ENCODE measurements at places on chromosomes 13 and 19.

- H3K36me3 ChIP-seq: no peaks in the 10 kb centered on the region
- H3K4me3 ChIP-seq: no peak overlapping the region
- peak; percentile 90 for DNase-seq
These were observed 105.1 kb downstream of the NUFIP1 start for GRCh38 chr13:44884076-44884729.

DNA sequence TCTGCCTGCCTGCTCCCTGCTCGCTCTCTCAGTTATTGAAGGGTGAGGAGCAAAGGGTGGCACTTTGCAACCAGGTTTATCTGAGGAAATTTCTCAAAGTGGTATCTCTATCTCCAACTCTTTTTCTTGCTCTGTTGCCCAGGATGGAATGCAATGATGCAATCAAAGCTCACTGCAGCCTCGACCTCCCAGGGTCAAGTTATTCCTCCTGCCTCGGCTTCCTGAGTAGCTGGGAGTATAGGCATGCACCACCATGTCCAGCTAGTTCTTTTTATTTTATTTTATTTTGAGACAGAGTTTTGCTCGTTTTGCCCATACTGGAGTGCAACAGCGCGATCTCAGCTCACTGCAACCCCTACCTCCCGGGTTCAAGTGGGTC lies 4.9 kb downstream of the ACTMAP start:
- no peaks in the 10 kb centered on the region for H3K27me3 ChIP-seq
- peaks cover 29% of the 10 kb centered on the region for H3K4me1 ChIP-seq
- H3K4me3 ChIP-seq: no peak overlapping the region
- peak; percentile 50 for DNase-seq
- no peaks in the 10 kb centered on the region for H3K36me3 ChIP-seq
- H3K27ac ChIP-seq: peak overlapping the region; percentile 43

GRCh38 chr19:1089126-1089771 lies 5.9 kb downstream of the POLR2E start:
- H3K36me3 ChIP-seq: peaks cover 3% of the 10 kb centered on the region
- no peaks in the 10 kb centered on the region for H3K27me3 ChIP-seq
- no peak for DNase-seq
- 0 out of 2 replicates have a peak, but pooled peaks cover 6% of the 10 kb centered on the region for H3K4me1 ChIP-seq
- H3K4me3 ChIP-seq: no peak overlapping the region

DNA sequence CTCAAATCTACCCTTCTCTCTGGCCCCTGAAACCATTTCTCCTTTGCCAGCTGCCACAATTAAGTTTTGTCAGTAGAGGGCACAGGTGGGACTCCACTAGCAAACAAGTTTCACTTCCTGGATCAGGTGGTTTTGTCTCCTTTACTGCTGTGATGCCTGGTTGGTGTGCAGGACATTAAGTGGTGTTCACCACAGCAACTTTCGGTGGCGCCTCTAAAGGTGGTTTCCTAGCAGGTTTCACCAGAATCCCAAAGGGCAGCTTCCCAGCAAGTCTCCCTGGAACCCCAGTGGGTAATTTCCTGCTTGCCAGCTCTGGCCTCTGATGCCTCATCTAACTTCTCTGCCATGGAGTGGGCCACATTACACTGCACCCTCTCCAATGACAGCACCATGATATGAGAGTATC lies 16.6 kb downstream of the MED4 start:
- H3K4me3 ChIP-seq: no peak overlapping the region
- peak; percentile 13 for DNase-seq
- H3K27ac ChIP-seq: no peak overlapping the region

DNA sequence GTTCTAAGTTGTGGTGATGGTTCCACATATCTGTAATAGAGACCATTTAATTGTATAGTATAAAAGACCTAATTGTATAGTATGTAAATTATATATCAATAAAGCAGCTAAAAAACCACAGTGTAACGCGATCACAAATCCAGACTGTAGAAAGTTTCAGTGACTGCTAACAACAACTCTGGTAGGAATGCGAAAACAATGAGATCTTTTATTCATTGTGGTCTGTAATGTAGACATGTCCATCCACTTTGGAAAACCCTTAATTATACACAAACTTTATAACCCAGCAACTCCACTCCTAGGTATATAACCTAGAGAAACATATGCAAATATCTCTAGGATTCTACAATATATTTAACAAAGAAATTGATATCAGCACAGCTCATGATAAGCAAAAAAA lies 549.5 kb downstream of the SLITRK1 start:
- H3K27me3 ChIP-seq: no peaks in the 10 kb centered on the region
- H3K4me3 ChIP-seq: no peak overlapping the region
- no peak overlapping the region for H3K27ac ChIP-seq

GRCh38 chr13:46632176-46632575 lies 79.2 kb downstream of the LRCH1 start:
- H3K36me3 ChIP-seq: no peaks in the 10 kb centered on the region
- no peak overlapping the region for H3K27ac ChIP-seq
- H3K4me1 ChIP-seq: peaks cover 11% of the 10 kb centered on the region
- H3K27me3 ChIP-seq: no peaks in the 10 kb centered on the region
- no peak overlapping the region for H3K4me3 ChIP-seq

GRCh38 chr19:58304748-58305064 lies 471 bp upstream of the ERVK3-1 start:
- peak overlapping the region; percentile 89 for H3K4me3 ChIP-seq
- H3K36me3 ChIP-seq: peaks cover 20% of the 10 kb centered on the region
- no peak for DNase-seq
- no peaks in the 10 kb centered on the region for H3K27me3 ChIP-seq

GRCh38 chr19:51173681-51174080 lies 31.6 kb downstream of the SIGLEC7 start:
- DNase-seq: no peak
- 0 out of 2 replicates have a peak, but pooled peaks cover 5% of the 10 kb centered on the region for H3K27me3 ChIP-seq
- H3K4me1 ChIP-seq: no peaks in the 10 kb centered on the region

GRCh38 chr19:28170066-28170465 lies 1042.9 kb downstream of the UQCRFS1 start:
- no peaks in the 10 kb centered on the region for H3K4me1 ChIP-seq
- no peak overlapping the region for H3K27ac ChIP-seq
- H3K4me3 ChIP-seq: no peak overlapping the region
- H3K36me3 ChIP-seq: no peaks in the 10 kb centered on the region
- H3K27me3 ChIP-seq: no peaks in the 10 kb centered on the region
- no peak for DNase-seq

GRCh38 chr13:38905081-38905480 lies 85.5 kb downstream of the STOML3 start:
- H3K4me3 ChIP-seq: no peak overlapping the region
- no peak overlapping the region for H3K27ac ChIP-seq
- no peaks in the 10 kb centered on the region for H3K36me3 ChIP-seq
- H3K27me3 ChIP-seq: peaks cover 10% of the 10 kb centered on the region
- no peak for DNase-seq
- H3K4me1 ChIP-seq: no peaks in the 10 kb centered on the region

GRCh38 chr13:41900918-41901317 lies 60.0 kb downstream of the VWA8 start:
- H3K4me3 ChIP-seq: no peak overlapping the region
- no peak overlapping the region for H3K27ac ChIP-seq
- DNase-seq: peak; percentile 20

GRCh38 chr19:49338691-49339300 lies 3.6 kb downstream of the CD37 start:
- H3K4me3 ChIP-seq: peak overlapping the region; percentile 59
- H3K27me3 ChIP-seq: no peaks in the 10 kb centered on the region
- H3K36me3 ChIP-seq: no peaks in the 10 kb centered on the region
- no peaks in the 10 kb centered on the region for H3K4me1 ChIP-seq
- peak; percentile 55 for DNase-seq

GRCh38 chr19:23914402-23915286 lies at the start of gene ZNF726:
TSS of gene ZNF726 (plus strand) at chr19:23914886. CDS start at chr19:23914995, 109 bp downstream.
- H3K4me1 ChIP-seq: no peaks in the 10 kb centered on the region
- peak within 1 kb of the TSS; percentile 93 for H3K4me3 ChIP-seq
- no peaks in the 10 kb centered on the region for H3K27me3 ChIP-seq
- H3K36me3 ChIP-seq: no peaks in the 10 kb centered on the region
- DNase-seq: peak; percentile 96

GRCh38 chr13:51343475-51343874 lies 4.0 kb downstream of the SERPINE3 start:
- DNase-seq: no peak
- H3K4me1 ChIP-seq: peaks cover 23% of the 10 kb centered on the region
- no peak overlapping the region for H3K27ac ChIP-seq
- no peaks in the 10 kb centered on the region for H3K36me3 ChIP-seq
- no peak overlapping the region for H3K4me3 ChIP-seq

GRCh38 chr19:8473648-8474476 lies 28.6 kb downstream of the PRAM1 start:
- no peak overlapping the region for H3K4me3 ChIP-seq
- H3K4me1 ChIP-seq: no peaks in the 10 kb centered on the region
- no peaks in the 10 kb centered on the region for H3K27me3 ChIP-seq
- no peak overlapping the region for H3K27ac ChIP-seq

GRCh38 chr19:49182848-49183375 lies 25.3 kb downstream of the TRPM4 start:
- DNase-seq: no peak

DNA sequence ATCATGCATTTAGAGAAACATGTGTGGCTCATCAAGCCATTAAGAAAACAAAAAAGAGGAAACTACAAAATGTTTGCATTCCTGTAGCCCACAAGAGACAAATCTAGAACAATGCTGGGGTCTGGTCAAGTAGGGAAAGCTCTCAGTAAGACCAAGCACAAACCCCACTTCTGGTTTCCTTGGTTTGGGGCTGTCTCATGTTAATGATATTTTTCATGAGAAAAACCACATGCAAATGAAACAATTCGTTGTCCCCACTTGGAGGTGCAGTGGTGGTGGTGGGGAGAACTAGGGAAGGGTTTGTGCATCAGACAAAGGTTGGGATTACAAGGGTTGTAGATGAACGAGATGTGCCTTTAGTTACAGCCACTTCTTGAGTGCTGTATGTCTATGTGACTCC lies 7.0 kb upstream of the RB1 start:
- H3K4me3 ChIP-seq: no peak overlapping the region
- no peak for DNase-seq
- no peaks in the 10 kb centered on the region for H3K27me3 ChIP-seq
- no peaks in the 10 kb centered on the region for H3K36me3 ChIP-seq
- H3K27ac ChIP-seq: no peak overlapping the region

GRCh38 chr13:94595001-94595949 lies 677 bp downstream of the TGDS start:
- peak overlapping the region; percentile 62 for H3K27ac ChIP-seq
- peak overlapping the region; percentile 94 for H3K4me3 ChIP-seq
- H3K36me3 ChIP-seq: peaks cover 13% of the 10 kb centered on the region
- DNase-seq: peak; percentile 71
- no peaks in the 10 kb centered on the region for H3K27me3 ChIP-seq
- peaks cover 17% of the 10 kb centered on the region for H3K4me1 ChIP-seq

GRCh38 chr19:53865523-53865917 lies 2.2 kb upstream of the MYADM start:
- no peaks in the 10 kb centered on the region for H3K27me3 ChIP-seq
- peak; percentile 80 for DNase-seq
- H3K36me3 ChIP-seq: no peaks in the 10 kb centered on the region
- peak overlapping the region; percentile 76 for H3K4me3 ChIP-seq
- peaks cover 23% of the 10 kb centered on the region for H3K4me1 ChIP-seq
- peak overlapping the region; percentile 100 for H3K27ac ChIP-seq

- peaks cover 23% of the 10 kb centered on the region for H3K27me3 ChIP-seq
- H3K27ac ChIP-seq: no peak overlapping the region
These were observed 203.1 kb upstream of the EDNRB start for GRCh38 chr13:78121459-78122348.

- no peaks in the 10 kb centered on the region for H3K27me3 ChIP-seq
- peaks cover 24% of the 10 kb centered on the region for H3K4me1 ChIP-seq
- peak overlapping the region; percentile 30 for H3K4me3 ChIP-seq
- peak; percentile 51 for DNase-seq
- H3K27ac ChIP-seq: peak overlapping the region; percentile 56
These were observed 3.7 kb downstream of the SNRPA start for GRCh38 chr19:40754611-40755247.

DNA sequence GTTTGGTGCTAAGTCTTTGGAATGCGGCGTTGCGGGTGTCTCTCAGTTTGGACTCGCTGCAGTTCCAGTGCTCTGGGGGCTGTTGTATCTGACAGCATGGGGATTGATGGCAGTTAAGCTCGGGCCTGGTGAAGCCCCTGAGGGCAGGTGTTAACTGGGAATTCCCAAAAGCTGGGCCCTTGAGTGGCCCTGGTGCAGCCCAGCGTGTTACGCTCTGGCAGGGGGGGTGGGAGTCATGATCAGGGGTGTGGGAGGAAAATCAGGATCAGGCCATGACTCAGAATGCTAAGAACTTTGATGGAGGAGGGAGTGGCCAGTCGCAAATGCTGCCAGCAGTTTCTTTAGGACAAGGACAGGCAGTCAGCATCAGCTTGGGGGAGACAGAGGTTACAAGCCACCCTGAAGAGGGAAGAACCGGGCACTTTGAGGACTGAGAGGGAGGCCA lies 19.6 kb downstream of the AP2A1 start:
- DNase-seq: peak; percentile 90
- H3K4me3 ChIP-seq: peak overlapping the region; percentile 21
- peak overlapping the region; percentile 69 for H3K27ac ChIP-seq
- no peaks in the 10 kb centered on the region for H3K27me3 ChIP-seq
- peaks cover 26% of the 10 kb centered on the region for H3K36me3 ChIP-seq
- H3K4me1 ChIP-seq: peaks cover 14% of the 10 kb centered on the region

GRCh38 chr19:10037809-10038208 lies 24.5 kb downstream of the RDH8 start:
- H3K4me1 ChIP-seq: no peaks in the 10 kb centered on the region
- H3K36me3 ChIP-seq: no peaks in the 10 kb centered on the region
- no peak overlapping the region for H3K27ac ChIP-seq
- H3K27me3 ChIP-seq: peaks cover 25% of the 10 kb centered on the region
- no peak for DNase-seq

GRCh38 chr19:3978145-3978544 lies 7.1 kb downstream of the EEF2 start:
- H3K4me1 ChIP-seq: no peaks in the 10 kb centered on the region
- H3K4me3 ChIP-seq: no peak overlapping the region
- H3K27me3 ChIP-seq: no peaks in the 10 kb centered on the region
- H3K36me3 ChIP-seq: peaks cover 76% of the 10 kb centered on the region

DNA sequence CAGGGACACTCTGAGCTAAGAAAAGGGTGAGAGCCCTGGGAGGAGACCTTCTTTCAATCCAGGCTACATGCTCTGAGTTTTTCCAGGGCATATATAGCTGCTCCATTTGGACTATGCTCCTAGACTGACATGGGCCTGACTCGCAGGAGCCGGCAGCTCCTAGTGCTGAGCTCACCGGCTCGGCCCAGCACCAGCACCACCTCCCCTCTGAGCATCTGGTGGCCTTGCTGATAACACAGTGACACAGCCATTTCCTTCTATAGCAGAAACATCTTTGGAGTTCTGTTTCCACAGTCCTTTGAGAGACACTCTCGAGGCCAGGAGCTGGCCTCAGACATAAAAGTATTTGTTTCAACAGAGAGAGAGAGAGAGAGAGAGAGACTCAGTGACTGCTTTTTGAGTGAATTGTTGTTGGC lies 184.9 kb downstream of the TM9SF2 start:
- H3K27me3 ChIP-seq: peaks cover 15% of the 10 kb centered on the region
- no peak overlapping the region for H3K27ac ChIP-seq
- 0 out of 2 replicates have a peak, but pooled peaks cover 6% of the 10 kb centered on the region for H3K4me1 ChIP-seq
- H3K4me3 ChIP-seq: no peak overlapping the region
- no peaks in the 10 kb centered on the region for H3K36me3 ChIP-seq

- peaks cover 18% of the 10 kb centered on the region for H3K4me1 ChIP-seq
- no peaks in the 10 kb centered on the region for H3K27me3 ChIP-seq
- no peaks in the 10 kb centered on the region for H3K36me3 ChIP-seq
- no peak for DNase-seq
These were observed 47.7 kb downstream of the DOCK9 start for GRCh38 chr13:98930151-98930591.
